ENCODE measurements at places on chromosomes 5 and 9.
A peak's percentile ranks its signal among the peaks of the same experiment; 100 is the strongest.

- DNase-seq: no peak
These were observed 151.6 kb downstream of the SIL1 start for GRCh38 chr5:139046551-139046950.

- peak; percentile 45 for DNase-seq
These were observed at the start of gene LIFR for GRCh38 chr5:38556599-38557307. Gene LIFR, minus strand, starts transcription at chr5:38556646. Its CDS starts 25,999 bp downstream, at chr5:38530647.

- no peak for DNase-seq
These were observed 172.2 kb downstream of the ZSWIM6 start for GRCh38 chr5:61504143-61504770.

DNA sequence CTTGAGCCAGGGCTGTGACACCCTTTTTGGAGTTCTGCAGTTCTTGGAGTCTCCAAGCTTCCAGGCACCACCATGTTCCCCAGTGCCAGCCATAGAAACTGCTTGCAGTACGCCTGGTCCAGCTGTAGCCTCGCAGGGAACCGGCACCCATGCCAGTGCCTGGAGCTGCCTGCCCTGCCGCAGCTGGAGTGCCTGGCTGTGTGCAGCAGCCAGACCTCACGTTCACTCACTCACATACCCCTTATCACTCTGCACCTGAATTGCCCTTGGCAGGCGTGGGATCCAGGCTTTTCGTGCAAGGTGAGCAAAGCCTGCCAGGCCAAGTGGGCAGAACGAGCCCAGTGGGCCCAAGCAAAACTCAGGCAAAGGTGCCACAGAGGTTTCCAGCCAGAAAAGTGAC, 77.8 kb upstream of the SHB start:
- no peak for DNase-seq

- DNase-seq: no peak
These were observed 437.4 kb downstream of the MTRR start for GRCh38 chr5:8306288-8306896.

DNA sequence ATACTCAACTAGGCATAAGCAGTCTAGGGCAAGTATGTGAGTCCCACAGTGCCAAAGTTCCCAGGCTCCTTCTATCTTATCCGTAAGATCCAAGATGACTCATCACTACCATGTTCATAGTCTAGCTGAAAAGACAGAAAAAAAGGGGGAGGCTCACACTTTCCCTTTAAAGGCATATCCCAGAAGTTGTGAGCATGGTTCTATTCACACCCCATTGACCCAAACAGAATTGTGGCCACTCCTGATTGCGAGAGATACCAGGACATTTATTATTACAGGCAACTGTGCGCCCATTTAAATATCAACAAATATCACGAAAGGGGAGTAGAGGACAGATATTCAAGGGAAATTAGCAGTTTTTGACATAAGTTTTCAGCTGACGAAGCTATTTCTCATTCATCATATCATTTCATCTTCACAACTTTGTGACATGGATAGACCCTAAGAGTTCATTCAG, 8.1 kb upstream of the PFDN1 start:
- DNase-seq: no peak

DNA sequence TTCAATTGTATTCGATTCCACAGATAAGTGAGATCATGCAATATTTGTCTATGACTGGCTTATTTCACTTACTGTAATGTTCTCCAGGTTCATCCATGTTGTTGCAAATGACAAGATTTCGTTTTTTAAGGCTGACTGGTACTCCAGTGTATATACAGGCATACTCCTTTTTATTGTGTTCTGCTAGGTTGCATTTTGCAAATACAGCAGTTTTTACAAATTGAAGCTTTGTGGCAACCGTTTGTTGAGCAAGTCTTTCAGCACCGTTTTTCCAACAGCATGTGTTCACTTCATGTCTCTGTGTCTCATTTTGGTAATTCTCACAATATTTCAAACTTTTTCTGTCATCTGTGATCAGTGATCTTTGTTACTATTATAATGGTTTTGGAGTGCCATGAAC, 82.7 kb downstream of the DMXL1 start:
- no peak for DNase-seq

DNA sequence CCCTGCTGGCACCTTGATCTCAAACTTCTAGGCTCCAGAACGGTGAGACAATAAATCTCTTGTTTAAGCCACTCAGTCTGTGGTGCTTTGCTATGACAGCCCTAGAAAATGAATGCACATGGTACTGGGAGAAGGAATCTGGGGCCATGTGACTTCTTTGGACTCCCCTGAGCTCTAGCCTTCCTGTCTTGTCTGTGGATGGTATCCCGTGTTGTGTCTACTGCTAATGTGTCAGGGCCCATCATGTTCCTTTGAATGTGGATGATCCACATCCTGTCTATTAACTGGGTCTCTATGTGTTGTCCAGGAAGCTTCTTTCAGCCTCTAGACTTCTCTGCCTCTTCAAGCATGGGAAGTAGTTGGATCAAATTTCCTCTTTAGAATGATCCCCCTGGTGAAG, 25.1 kb downstream of the IL7R start:
- no peak for DNase-seq

DNA sequence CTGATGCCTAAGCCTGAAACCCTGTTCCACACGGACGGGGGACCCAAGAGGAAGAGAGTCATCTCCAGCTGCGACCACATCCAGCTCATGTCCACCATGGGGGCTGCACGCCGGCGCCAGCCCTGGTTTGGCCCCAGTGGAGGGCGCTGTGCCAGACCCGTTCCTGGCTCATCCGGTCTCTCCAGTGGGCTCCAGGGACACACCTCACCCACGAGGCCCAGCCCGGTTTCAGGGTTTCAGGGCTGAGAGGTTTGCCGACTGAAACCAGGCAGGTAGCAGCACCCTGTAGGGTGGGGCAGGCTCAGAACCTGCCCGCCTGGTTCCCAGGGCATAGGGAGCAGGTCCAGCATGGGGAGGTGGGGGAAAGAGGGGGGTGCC, 71.4 kb upstream of the STXBP1 start:
- DNase-seq: no peak

DNA sequence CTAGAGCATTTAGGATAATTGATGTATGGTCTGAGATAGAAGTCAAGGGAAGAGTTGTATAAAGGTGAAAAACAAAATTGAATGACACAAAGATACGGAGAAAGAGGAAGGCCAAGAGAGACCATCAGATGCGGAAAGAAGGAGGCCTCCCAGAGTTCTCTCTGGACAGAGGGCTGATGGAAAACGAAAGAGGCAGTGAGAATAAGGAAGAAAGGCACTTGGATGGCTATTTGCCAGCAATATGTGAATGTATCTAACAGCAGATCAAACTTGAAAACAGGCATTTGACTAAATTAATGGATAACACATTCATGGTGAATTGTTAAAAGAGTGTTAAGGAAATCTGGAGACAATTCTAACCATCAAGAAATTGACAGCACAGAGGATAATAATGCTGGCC, 2.4 kb upstream of the DOCK8 start:
- no peak for DNase-seq

Data from stimulated activated CD4-positive, alpha-beta T cell treated with anti-CD3 and anti-CD28 coated beads, Interleukin-12 subunit alpha, Interleukin-12 subunit beta, amount 100 ng/mL, for 48 hours (primary cell).